ENCODE measurements at places on chromosomes 16 and 17.

DNA sequence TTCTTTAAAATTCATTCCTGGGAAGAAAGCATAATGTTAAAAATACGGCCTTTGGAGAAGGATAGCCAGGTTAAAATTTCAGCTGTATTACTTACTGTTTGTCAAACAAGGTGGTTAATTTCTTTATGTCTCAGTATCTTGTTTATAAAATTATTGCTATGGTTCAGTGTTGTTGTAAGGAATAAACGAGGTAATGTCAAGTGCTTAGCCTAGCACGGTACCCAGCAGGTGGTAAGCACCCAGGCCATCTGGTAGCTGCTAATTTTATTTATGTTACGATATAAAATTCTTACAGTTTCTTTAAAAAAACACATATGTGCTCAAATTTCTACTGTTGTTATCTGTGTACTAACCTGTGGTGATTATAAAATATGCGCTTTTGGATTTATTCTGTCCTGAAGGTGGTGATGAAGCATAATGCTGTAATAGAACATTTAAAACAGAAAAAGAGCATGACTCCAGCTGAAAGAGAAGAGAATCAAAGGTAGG lies 48.9 kb downstream of the C17orf58 start:
- H3K27ac ChIP-seq = no peak overlapping the region
- no peaks in the 10 kb centered on the region for H3K4me1 ChIP-seq
- no peaks in the 10 kb centered on the region for H3K27me3 ChIP-seq
- H3K4me3 ChIP-seq = no peak overlapping the region
- H3K36me3 ChIP-seq = peaks cover 46% of the 10 kb centered on the region

DNA sequence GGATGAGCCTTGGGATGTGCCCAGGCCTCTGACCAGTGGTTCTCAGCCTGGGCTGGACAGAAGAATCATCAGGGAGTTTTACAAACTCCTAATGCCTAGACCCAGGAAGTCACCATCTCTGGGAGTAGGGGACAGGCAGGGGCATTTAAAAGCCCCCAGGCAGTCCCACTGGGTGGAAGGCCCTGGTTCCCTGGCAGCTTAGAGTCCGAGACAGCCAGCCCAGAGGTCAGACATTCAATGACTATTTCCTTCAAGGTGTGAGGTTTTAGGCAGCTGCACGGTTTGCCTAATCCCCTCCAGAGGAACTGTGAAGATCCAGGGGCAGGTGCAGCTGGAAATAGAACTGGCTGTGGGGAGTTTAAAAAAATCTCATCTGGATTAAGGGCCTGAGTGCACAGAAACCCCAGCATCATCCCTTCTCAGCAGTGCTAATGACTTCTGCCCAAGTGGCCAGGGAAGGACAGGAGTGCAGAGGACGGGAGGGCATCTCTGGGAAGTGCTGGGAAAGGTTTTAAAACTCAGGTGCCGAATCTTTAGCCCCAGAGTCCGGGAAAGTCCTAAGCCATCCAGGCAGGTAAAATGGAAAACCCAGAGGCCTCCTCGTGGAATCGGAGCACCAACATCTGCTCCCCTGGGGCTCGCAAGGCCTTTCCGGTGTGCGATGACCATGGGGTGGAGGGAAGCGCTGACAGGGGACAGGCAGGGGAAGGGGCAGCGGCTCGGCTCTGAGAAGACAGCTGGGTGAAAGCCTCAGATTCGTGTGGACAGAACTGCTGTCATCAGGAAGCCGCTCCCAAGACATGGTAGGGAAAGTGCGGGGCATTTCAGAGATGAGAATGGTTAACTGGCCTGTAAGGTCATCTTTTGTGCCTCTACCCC lies 1.5 kb upstream of the LGALS3BP start:
- H3K4me1 ChIP-seq = peaks cover 37% of the 10 kb centered on the region
- no peak overlapping the region for H3K4me3 ChIP-seq
- no peak for DNase-seq
- H3K27me3 ChIP-seq = peaks cover 7% of the 10 kb centered on the region

DNA sequence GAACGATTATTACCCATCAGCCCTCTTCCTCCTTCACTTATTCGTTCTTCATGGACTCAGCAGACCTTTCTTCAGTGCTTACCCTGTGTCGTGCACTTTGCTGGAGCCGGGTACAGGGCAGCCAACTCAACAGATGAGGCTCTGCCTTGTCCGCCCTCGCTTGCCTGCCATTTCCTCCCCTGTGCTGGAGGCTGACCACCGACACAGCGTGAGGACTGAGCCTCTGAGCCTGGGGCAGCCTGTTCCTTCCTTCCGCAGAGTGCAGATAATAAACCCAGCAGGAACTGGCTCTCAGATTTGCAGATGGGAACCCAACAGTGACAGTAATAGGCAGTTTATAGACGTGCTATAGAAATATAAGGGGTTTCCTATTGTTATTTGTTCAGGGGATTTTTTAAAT lies 7.0 kb upstream of the SLC39A11 start:
- H3K27ac ChIP-seq = no peak overlapping the region
- H3K27me3 ChIP-seq = peaks cover 38% of the 10 kb centered on the region

DNA sequence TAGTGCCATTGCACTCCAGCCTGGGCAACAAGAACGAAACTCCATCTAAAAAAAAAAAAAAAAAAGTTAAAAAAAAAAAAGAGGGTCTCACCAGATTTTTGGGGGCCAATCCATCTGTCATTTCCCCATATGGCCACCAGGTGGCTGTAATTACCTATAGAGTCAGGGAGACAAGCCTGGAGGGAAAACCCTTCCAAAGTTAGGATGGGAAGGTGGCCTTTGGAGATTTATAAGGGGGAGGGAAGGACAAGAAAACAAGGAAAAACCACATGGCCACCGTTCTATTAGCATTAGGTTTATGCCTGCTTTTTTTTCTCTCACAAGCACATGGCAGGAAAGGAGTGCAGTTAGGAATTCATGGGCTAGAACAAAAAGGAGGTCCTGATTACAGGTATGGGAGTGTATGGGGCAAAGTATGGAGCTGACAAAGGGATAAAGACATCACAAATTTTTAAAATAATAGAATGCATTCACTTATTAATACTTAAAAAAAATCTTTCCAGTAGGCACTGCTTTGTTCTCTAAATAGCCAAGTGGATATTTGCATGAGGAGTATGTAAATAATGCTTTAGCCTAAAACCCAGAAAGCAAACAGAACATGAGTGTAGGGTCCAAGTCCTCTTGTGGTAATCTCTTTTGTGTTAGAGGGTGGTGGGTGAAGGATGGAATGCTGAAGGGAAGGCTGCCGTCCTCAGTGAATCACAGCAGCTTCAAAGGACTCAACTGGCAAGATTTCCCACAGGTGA lies 5.1 kb downstream of the CYB5D1 start:
- H3K27ac ChIP-seq = no peak overlapping the region
- H3K36me3 ChIP-seq = peaks cover 14% of the 10 kb centered on the region
- peak; percentile 66 for DNase-seq
- peaks cover 18% of the 10 kb centered on the region for H3K4me1 ChIP-seq
- no peaks in the 10 kb centered on the region for H3K27me3 ChIP-seq

DNA sequence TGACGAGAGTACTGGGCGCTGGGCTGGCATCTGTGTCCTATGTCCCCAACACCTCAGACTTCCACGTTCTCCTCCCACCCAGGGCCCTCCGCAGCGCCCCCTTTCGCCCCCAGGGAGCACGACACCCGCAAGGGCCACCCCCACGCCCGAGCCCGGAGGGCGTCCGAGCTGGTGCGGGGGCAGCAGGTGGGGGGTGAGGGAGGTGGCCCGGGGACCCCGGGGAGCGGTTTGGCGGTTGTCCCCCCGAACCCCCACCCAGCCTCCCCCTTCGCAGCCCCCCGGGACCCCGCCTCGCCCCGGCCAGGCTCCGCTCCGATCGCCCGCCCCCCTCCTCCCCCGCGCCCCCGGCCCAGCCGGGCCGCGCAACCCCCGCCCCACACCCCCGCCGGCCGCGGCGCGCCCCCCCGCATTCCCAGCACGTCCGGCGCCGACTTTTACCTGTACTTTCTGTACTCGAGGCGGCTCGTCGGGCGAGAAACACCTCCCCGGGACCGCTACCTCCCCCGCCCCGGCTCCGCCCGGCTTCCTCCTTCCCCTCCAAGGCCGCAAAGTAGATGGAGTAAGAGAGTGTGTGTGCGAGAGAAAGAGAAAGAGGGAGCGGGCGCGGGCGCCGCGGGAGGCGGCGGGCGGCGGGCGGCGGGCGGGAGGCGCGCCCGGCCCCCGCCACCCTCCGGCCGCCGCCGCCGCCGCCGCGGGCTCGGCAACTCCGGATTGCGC lies 901 bp downstream of the CDYL2 start:
- DNase-seq = peak; percentile 75
- peaks cover 12% of the 10 kb centered on the region for H3K27me3 ChIP-seq
- H3K4me3 ChIP-seq = peak overlapping the region; percentile 96
- peaks cover 41% of the 10 kb centered on the region for H3K4me1 ChIP-seq
- H3K27ac ChIP-seq = peak overlapping the region; percentile 91

- peaks cover 17% of the 10 kb centered on the region for H3K27me3 ChIP-seq
- peaks cover 39% of the 10 kb centered on the region for H3K36me3 ChIP-seq
- H3K4me1 ChIP-seq = peaks cover 14% of the 10 kb centered on the region
- no peak overlapping the region for H3K27ac ChIP-seq
These were observed 11.0 kb downstream of the ITGAM start for GRCh38 chr16:31270795-31271194.

DNA sequence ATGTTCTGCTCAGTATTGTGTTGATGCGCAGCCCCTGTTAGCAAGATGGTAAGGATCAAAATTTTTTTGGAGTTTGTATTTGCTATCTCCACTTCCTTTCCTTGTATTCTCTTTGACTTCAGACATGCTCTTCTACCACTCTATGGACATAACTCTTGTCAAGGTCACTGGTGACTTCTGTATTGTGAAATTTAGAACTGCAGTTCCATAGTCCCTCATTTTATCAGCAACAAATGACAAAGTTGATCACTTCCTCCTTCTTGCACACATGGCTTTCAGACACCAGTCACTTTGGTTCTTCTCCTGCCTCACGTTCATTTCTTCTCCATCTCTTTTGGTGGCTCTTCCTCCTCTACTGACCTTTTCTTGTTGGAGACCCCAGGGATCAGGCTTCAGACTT lies 21.1 kb downstream of the COX11 start:
- H3K4me3 ChIP-seq = no peak overlapping the region
- H3K27me3 ChIP-seq = peaks cover 5% of the 10 kb centered on the region
- no peak for DNase-seq
- no peaks in the 10 kb centered on the region for H3K4me1 ChIP-seq

Data from activated naive CD4-positive, alpha-beta T cell treated with anti-CD3 and anti-CD28 coated beads, Interleukin-2, amount 10 ng/mL, durations not matched to agents 7 days and 5 days (primary cell).